ENCODE measurements at places on chromosomes 7 and 10. TPM values are rescaled to one million over a fixed set of nuclear protein-coding genes. Genes with fewer than 3 reads are reported as not detected.

The SNX13 gene
- total RNA-seq: 62.0 TPM

DNA sequence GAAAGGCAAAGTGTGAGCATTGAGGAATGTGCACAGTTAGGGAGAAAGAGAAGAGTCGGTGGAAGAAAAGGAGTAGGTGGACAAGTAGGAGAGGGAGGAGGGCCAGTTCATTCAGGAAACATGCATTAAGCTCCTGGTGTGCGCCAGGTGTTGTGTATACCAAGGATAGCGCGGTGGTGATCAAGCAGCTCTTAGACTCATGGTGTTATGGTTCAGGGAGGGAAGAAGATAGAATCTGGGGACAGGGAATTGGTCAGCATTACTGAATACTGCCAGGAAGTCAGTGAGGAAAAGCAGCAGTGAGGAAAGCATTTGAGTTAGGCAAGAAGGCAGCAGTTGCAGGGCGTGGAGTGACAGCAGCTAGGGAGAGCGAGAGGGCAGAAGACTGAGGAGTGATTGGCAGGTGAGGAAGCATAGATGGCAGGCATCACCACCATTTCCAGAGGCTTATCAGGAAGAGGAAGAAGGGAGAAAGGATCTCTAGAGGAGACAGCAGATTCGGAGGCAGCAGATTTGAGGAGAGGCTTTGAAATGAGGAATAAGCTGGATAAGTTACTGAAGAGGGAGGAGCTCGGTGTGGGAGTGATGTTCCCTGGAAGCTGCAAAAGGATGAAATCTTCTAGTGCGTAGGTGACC lies 265.6 kb downstream of the GFRA1 start:
- no peak for DNase-seq

The RASA4 gene
- total RNA-seq: 19.4 TPM

DNA sequence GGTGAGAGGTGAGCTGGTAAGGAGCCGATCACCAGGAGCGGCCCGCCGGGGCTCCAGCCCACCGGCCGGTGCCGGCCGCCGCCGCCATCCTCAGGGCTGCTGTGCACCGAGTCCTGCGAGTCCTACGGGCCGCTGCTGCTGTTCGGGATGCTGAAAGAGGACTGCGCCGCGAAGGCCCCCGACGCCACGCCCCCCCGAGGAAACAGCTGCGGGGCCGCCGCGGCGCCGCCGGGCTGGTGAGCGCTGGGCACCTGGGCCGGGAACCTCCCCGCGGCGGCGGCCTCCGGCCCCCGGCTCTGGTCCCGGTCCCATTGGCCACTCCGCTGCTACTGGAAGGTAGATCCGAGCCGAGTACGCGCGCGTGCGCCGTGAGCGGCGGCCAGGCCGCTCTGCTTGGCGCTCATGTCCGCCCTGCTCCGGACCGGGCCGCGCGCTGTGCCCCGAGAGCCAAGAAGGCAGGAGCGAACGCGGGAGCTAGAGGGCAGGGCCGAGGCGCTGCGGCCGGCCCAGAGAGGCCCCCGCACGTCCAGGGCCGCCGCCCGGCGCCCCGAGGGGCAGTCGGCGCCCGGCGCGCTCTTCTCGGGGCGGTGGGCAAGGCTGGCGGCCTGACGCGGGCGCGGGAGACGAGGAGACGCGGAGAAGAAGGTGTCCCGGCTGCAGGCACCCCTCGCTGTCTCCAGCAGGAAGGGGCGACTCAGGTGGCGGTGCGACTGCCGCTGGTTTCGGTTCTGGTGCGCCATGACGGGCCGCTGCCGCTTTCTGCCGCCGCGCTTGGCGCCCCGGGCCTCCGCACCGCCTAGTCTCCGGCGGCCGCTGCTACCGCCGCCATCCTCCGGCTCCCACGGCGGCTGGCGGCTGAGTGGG lies 121.3 kb upstream of the WIPF3 start:
- DNase-seq: peak; percentile 73

The PEX1 gene
- total RNA-seq: 9.8 TPM

- DNase-seq: no peak
These were observed 25.9 kb downstream of the CFAP46 start for GRCh38 chr10:132916421-132916841.

The HACD1 gene
- total RNA-seq: 139 TPM

DNA sequence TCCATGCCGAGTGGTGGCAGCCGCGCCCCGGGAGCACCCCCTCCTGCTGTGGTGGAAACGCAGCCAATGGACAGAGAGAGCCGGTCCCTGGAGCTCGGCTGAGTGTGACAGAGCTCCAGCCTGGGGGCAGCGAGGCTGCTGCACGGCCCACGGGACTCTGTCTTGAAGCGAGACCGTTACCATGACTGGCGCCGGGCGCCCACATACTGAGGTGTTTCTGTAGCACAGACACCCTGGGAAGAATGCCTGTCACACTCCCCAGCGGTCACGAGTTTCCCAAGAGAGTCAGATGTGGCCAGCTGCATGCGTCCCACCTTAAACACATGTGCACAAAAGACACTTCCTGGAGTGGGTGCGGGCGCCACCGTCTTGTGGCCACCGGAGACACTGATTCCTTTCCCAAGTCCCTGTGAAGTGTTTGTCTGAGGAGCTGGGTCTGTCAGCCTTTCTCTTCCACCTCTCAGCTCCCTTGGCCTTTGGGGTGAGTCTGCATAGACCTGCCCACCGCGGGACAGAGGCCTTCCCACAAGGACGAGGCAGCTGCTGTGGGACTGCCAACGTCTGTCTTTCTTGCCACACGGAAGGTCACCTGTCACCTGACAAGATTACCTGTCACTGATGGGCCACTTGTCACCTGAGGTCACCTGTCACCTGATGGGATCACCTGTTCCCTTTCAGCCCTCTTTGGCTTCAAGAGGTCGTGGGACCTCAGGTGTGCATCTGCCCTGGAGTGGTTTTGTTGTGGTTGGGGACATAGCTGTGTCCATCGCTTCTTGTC lies 94.6 kb downstream of the DNAJB6 start:
- no peak for DNase-seq

The NRCAM gene
- not detected for total RNA-seq

GRCh38 chr10:93226619-93227018 lies 152.9 kb downstream of the CYP26A1 start:
- no peak for DNase-seq

DNA sequence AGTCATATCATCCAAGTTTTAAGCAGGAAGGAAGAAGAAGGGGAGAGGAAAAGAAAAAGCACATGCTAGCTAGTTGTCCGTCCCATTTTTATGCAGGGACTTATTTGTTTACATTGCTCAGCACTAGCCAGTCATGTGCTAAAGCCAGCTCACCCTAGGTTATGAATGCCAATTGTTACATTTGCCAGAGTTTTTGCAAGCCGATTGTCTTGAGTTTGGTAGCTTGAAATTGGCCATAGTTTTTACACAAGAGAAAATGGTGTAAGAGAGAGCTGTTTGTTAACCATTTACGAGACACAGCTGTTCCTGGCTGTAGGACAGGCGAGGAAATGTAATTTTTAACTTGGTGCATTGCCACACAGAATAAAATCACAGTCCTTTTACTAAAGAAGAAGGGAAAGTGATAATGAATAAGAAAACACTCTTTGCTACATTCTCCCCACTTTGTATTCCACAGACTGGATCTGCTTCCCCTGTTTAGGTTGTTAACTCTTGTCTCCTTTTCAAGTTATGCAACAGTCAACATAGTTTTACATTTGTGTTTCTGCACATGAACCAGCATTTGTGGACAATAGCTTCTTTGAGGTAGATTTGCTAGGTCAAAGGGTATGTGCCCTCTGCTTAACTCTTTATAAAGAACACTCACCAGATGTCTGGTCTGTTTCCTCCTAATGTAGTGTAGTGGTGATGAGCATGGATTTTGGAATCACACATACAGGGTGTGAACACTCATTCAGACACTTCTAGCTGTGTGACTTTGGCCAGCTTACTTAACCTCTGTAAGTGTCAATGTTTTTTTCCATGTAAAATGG lies 357.2 kb downstream of the LRMDA start:
- no peak for DNase-seq

- DNase-seq: no peak
These were observed 78.7 kb downstream of the PTPRN2 start for GRCh38 chr7:158508802-158509385.

- no peak for DNase-seq
These were observed 9.7 kb upstream of the MACC1 start for GRCh38 chr7:20226860-20227259.

DNA sequence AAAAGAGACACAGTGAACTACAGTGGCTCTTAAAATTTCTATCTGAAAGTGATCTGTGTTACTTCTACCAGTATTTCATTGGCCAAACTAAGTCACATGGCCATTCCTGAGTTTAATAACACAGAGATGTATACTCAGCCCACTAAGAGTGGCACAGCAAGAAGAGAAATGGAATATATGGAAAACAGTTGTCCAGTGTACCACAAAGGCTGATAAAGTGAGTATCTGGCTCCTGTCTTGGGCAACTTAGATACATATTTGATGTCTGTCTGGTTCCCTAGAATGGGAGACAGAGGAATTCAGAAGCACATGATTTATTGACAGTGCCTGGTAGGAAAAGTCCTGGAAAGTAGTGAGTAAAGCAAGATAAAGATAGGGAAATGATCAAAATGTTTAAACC lies 10.1 kb upstream of the PON1 start:
- no peak for DNase-seq

The PLXNA4 gene
- total RNA-seq: not detected

- DNase-seq: no peak
These were observed 391.7 kb upstream of the KLF6 start for GRCh38 chr10:4176500-4177281.

- no peak for DNase-seq
These were observed 135.1 kb downstream of the VPS50 start for GRCh38 chr7:93367254-93367653.

- no peak for DNase-seq
These were observed 437.5 kb downstream of the TFEC start for GRCh38 chr7:115593111-115593510.

DNA sequence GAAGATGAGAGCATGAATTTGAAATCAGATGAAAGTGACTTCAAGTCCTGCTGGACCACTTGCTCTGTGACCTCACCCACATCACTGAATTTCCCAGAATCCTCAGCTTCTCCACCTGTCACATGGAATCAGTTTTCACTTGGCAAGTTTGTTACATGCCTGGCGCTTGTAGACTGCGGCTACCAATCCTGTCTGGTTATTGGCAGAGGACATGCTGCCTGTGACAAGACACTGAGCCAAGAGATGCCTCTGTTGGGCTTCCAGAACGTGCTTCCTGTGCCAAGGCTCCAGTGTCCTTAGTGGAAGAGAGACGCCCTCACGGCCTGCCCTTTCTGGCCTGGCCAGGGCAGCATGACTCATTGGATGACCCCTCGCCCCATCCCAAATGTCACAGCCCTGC lies 4.4 kb upstream of the MYL10 start:
- DNase-seq: no peak

DNA sequence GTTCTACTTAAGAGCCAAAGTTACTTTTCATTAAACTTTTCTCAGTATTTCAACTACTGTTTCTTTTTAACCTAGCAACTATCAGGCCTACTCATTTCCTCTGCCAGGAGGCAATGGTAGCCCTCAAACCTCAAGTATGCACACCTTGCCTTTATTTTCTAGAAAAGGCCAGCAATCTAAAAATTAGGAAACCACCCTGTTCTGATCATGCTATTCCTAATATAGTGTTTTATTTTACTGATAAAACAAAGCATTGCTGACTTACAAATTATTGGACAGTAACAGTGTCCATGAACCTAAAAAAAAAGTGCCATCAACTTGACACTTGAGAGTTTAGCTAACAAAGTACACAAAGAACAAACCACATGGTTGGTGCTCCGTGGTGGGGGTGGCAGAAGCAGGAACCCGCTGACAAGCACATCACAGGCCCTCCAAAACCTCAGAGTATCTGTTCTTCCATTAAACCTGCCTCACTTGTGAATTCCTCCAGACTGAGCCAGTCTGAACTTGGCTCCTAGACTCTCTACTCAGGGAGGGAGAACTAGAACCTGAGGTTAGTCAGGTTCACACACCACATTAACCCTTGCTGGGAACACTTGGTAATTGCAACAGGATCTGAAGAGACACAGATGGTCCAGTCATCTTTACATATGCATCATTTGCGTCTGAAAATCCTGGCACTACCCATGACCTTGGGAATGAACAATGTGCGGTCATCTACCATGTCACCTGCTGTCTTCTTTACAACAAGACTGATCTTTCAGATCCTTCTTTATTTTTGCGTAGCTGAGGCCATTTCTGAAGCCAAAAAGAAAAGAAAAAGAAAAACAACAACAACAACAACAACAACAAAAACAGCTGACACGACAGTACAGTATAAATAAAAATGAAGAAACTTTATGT lies 31.9 kb downstream of the PIP4K2A start:
- peak; percentile 35 for DNase-seq

The HECW1 gene
- 19.1 TPM for total RNA-seq

- no peak for DNase-seq
These were observed 253.1 kb upstream of the KLF14 start for GRCh38 chr7:130987092-130987491.

The AKR1C4 gene
- total RNA-seq: not detected

GRCh38 chr7:32500922-32501341 lies 5.6 kb downstream of the AVL9 start:
- DNase-seq: no peak

DNA sequence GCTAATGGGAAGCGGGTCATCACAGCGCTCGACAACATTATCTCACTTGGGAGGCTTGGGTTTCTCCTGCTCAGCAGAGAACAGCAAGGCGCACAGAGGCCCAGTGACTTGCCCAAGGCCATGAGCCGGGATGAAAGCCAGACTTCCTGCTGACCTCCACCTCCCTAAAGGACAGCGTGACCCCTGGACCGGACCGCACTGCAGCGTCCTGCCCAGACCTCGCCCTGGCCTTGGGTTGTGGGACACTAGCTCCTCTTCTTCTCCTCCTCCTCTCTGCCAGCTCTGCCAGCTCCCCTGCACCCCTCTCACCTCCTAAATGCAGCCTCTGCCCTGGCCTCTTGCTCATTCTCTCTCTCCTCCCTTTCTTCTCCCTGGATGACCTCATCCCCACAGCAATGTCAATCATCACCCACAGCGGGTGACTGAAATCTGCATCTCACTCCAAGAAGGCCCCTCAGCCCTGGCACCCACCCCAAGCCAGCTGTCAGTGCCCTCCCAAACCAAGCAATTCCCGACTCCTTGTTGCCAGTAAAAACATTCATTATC lies 19.4 kb downstream of the SPOCK2 start:
- DNase-seq: no peak

The PRTFDC1 gene
- 48.6 TPM for total RNA-seq

DNA sequence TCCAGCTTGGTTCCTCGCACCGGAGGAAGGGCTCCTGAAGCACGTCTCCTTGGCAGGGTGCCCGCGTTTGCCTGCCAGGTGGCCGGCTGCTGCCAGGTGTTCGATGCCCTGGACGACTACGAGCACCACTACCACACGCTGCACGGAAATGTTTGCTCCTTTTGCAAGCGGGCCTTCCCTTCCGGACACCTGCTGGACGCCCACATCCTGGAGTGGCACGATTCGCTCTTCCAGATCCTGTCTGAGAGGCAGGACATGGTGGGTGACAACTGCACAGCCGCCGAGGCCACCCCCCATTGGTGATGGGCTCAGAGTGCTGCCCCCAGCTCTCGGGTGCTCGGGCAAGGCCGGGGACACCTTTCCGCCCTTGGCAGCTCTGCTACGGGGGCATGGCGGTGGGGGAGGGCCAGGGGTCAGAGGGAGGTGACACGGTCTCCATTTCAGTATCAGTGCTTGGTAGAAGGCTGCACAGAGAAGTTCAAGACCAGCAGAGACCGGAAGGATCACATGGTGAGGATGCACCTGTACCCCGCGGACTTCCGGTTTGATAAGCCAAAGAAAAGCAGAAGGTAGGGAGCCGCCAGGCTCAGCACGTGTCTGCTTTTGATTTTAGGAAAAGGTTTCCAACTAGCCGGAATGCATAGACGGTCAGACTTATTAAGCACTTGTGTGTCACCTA lies 1.1 kb downstream of the ZNF511 start:
- DNase-seq: no peak

Measured in SJSA1 (cell line).